CD4-positive, alpha-beta T cell treated with Interferon gamma for 1 hour (primary cell): ENCODE measurements at places on chromosomes 7 and 10.

DNA sequence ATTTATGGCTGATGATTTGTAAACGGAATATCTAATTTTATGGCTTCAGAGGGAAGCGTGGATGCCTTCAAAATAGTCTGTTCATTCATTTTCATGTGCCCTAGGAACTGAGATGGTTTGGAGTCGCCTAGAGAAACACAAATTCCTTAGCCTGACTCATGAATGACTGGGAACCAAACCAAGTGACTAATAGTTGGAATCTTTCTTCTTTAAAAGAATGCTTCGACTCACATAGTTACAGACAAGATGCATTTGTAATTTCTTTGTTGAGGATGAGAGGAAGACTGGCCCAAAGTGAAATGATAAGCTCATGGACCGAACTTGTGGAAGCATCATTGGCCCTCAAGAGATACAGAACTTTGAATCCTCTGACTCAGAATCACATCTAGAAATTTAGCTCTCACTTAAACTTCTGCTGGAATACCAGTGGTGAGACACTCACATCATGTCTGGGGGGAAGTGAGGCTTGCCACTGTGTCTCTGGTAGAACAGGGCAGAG, 1107.2 kb downstream of the NRG3 start:
- no peak for DNase-seq

DNA sequence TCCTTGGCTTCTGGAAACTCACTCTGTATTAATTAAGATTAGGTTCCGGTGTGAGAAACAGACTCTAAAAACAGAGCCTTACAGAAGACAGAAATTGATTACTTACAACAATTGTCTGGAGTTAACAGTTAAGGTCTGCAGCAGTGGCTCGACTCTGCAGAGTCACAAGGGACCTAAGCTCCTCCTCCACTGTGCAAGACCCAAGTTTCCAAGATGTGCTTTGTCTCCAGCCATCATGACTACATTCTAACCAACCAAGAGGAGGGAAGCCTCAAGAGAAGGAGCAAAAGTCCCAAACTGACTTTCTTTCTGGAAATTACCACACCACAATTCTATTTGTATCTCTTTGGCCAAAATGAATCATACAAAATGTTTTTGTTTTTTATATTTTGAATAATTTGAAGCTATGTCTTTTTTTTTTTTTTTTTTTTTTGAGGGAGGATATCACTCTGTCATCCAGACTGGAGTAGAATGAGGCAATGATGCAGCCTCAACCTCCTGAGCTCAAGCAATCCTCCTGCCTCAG, 14.2 kb upstream of the ODAD2 start:
- no peak for DNase-seq

DNA sequence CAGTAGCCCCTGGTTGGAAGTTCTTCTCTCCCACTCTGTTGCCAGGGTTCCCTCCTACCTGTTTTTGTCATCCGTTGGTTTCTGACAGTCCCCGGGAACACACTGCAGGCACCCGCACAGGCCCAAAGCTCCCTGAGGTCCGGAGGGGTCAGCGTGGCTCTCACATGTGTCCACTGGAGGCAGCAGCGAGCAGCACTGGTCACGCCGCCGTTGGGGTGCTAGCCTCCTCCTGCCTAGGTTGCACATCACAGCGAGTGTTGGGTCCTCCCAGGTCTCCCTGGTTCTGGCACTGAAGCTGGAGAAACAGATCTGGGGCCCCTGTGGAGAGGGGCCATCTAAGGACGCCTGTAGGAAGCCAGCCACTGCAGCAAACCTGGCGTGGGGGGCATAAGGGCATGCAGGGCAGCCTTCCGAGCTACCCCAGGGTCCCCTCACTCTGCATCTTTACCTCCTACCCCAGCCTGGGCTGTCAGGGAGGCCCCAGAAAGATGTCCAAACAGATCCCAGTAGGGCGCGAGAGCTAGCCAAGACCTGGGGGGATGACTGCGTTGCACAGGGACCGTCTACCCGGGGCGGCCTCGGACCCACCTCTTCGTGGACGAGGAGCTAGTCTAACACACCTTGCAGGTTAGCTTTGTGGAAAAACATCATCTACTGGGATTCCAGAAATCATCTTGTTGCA, 28.9 kb downstream of the LRRC27 start:
- DNase-seq = no peak

DNA sequence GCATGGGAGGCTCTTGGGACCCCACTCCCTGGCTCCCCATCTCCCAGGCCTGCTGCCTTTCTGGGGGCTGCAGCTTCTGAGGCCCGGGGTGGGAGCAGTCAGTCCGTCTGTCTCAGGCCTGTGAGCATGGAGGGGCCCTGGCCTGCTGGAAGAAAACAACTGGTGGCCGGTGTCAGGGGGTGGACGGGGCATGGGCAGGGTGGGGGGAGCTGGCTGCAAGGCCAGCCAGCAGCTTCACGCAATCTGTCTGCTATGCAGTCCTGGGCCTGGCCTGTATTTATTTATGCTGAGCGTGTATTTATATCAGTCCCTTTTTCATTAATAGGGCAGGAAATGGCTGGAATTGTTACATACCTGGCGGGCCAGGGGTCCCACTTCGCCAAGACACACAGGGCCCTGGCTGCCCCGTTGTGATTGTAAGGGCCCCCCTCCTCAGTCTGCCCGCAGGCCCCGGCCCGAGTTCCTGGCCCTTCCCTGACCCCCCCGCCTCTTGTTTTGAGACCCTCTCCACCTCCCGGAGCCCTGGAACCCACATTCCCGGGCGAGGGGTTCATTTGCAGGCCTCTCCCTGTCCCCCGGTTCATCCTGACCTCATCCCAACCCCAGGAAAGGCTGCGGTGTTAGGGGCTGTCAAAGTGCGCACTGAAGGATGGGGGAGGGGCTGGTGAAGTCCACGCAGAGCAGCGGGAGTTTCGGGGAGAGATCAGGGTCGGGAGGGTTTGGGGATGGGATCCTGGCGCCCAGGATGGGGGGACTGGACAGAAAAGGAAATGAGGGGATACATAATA, 8.2 kb downstream of the TMEM270 start:
- DNase-seq = no peak

DNA sequence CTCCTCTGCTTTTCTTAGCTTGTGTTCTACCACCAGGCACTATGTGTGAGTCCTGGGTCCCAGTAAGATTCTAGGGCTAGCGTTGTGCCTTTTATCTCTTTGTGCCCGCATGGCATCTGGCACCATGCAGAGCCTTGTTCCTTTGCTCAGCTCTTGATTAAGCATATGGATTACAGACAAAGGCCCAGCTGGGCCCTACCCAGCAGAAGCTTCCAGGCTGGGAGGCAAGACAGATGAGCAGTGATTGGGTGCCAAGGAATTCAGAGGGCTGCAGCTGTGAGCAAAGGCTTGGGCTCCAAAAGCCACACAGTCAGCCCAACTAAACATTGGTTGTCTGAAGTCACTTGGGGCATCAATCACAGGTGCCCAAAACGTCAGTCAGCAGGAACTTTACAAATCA, 2.0 kb downstream of the ACSM6 start:
- no peak for DNase-seq

DNA sequence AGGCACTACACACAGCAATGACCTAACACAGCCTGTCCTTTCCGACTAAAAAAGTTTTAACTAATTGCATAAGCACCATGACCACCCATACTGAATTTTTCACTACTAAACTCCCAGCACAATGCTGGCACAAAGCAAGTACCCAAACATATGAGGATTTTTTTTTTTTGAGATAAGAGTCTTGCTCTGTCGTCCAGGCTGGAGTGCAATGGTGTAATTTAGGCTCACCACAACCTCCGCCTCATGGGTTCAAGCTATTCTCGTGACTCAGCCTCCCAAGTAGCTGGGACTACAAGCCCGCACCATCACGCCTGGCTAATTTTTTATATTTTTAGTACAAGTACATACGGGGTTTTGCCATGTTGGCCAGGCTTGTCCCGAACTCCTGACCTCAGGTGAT, 5.1 kb downstream of the UBE2H start:
- no peak for DNase-seq

GRCh38 chr10:113252650-113253618, 299.9 kb upstream of the HABP2 start:
- DNase-seq = no peak

DNA sequence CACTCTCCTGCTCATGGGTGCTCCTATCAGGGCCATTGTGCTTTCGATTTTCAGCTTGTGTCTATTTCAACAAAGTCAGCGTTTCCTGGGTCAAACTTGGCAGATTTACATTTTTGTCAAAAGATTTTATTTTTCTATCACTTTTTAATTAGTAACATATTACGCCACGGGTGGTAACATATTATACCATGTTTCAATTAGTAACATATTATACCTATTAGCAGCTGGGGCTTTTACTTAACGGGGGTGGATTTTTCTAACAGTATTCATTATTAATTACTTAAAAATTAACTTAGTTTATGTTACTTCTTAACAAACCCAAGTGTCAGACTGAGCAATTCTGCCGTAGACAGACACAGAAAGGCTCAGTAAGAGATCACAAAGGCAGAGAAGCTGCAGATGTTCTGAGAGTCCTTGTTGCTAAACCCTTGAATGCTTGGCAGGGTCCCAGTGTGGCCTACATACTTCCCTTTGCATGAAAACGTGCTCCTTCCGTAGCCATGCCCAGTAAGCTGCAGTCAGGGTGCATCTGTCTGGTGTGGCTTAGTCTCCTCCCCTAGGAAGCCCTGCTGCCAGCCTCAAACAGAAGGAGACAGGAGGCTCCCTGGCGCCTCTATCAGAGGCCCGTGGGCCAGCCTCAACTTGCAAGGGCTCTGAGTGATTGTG, 263.1 kb upstream of the CXCL12 start:
- DNase-seq = no peak

DNA sequence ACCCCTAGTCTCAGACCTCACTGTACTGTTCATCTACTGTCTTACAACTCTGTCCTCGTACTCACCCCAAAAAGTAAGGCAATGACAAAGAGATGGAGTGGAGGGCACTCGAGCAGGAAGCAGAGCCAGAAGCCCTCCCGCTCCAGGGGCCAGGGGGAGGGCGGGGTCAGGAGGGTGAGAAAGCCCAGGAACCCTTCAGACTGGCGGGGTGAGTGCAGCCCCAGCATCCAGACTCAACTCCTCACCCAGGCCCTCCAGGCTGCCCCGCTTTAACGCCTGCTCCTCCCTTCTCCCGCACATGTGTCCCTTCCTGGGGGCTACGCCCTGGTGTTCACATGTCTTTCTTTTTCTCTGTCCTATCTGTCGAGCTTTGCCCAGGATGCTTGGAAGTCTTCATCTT, 66.1 kb downstream of the CALML3 start:
- DNase-seq = no peak

DNA sequence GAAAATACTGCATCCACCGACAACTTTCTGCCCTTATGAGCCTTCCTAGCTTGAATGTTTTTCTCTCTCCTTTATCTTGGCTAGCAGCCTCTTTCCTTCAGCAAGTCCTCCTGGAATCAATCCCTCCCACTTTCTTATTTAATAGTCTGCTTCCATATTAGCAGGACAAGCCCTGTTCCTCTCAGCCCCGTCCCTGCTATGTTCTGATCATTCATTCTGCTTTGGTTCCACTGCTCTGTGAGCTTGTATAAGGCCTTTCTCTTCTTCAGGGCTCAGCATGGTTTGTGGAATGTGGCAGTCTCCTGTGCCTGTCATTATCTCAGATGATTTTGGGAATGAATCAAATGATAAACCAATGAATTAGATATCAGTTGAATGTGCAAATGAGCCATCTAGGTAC, 420.1 kb downstream of the DPP6 start:
- DNase-seq = no peak

DNA sequence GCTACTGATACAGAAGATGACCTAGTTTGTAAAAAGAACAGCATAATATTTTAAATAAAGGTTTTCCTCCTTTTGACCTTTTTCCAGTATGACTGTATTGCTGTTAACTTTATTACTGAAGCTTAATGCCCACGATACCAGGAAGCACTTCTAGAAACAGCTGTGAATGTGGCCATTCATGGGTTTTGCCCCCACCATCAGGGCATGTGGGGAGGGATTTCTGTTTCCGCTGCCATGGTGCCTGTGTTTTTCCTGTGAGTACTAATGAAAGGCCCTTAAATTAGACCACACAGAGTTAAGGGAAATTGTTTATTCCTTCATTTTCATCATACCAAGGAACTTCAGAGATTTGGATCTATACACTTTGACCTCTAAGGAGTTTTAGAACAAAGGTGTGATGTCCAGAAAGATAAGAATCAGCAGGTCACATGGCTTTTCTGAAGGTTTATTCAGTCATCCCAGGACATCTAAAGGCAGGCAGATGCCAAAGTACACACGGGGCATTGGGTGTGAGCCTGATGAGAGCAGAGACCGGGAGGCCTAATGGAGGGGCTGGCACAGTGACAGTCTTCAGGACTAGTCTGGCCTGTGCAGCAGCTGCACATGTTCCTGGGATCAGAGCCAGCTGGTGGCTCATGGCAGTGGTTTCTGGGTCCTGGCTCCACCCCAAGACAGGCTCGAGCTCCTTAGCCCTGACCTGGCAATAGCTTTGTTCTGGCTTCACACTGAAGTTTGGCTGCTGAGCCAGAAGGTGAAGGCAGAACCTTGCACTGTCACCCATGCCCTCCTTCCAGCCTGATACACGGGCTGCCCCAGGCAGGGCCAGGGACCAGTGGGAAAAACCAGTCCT, 190.9 kb downstream of the REEP3 start:
- DNase-seq = no peak

- peak; percentile 60 for DNase-seq
Observed at GRCh38 chr7:128422842-128423241, 13.1 kb upstream of the IMPDH1 start.

GRCh38 chr7:153443032-153443701, 609.0 kb upstream of the DPP6 start:
- DNase-seq = no peak

- DNase-seq = no peak
Observed at GRCh38 chr10:26855186-26855585, 5.6 kb downstream of the ABI1 start.

DNA sequence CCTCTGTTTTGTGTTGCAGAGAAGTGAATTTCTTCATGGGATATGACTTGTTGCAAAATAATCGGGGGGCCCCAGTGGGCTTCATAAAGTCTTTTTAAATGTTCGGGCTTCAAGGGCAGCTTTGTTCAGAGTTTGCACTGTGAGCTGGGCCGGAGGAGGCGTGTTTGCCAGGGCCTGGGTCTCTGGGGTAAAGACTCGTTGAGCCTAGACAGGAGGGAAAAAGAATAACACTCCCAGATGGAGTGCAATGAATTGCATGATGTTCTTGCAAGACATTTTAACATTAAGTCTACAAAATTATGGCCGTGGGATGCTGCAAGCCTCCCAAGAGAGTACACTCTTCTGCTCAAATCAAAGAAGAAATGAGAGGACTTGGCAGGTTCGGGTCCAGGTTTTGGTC, 23.6 kb downstream of the BMPER start:
- no peak for DNase-seq

- no peak for DNase-seq
Observed at GRCh38 chr7:150412518-150413488, 33.7 kb downstream of the ZNF775 start.

DNA sequence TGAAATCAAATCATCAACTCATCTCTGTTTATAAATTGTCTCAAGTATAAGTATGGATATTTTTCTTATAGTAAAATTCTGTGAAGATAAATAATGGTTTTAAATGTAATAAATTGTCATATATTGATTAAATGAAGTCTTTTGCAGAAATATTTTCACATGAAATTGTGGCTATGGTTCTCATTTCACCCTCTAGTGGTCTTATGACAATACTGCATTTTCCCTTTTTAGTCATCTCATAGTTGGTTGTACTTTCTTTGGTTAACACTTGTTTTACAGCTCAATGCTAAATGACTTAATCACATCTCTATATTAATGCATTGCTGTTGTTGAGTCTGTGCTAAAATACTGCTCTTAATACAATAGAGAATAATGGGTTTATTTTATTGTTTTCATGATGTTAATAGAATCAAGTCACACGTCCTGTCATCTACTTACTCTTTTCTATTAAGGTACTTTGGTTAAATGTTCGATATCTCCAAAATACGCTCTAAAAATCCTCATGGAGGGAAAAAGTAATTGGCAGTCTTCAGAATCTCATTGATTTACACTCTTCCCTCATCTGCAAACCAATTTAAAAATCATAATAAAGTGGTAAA, 38.0 kb upstream of the CACNA2D1 start:
- no peak for DNase-seq
